ENCODE measurements at places on chromosomes 5 and 9. TPM values are rescaled to one million over a fixed set of nuclear protein-coding genes. Genes with fewer than 3 reads are reported as not detected.

PTCH1 gene
- 10.7 TPM for total RNA-seq

OR1J2 gene
- total RNA-seq: not detected

DNA sequence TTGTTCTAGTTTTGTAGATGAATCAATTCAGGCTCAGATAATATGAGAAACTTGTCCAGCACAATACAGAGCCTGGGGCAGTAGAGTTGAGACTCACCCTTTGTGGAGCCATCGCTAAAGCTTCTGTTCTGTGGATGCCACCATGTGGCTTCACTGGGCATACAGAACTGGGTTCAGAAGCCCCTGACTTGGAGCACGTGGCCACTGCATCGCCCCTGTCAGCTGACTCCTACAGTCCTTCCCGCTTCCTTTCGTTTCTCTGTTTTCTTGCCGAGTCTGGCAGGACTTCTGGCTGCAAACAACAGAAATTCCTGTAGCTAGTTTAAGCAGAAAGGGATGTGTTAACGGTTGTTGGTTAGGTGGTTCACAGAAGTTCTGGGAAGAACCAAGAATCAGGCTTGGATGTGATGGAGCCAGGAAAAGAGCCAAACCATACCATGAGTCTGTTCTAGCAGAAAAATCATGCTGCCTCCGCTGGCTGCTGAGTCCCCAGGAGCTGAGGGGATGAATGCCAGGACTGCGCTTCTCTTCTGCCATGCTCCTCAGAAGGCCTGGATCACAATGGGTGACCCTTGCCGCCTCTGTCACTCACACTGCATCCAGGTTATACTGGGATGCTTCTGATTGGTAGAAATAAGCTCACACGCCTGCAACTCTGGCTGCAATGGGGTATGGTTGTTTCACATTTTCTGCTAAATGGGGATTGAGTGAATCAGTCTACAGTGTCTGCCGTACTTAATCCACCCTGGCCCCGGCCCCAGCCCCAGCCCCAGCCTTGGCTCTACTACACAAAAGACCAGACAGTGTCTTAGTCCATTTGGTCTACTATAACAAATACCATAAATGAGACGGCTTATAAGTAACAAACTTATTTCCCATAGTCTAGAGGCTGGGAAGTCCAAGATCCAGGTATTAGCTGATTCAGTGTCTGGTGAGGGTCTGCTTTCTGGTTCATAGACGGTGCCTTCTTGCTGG, 262.5 kb downstream of the GOLPH3 start:
- no peak overlapping the region for H3K4me3 ChIP-seq
- H3K36me3 ChIP-seq: no peaks in the 10 kb centered on the region
- no peak overlapping the region for H3K27ac ChIP-seq
- no peaks in the 10 kb centered on the region for H3K27me3 ChIP-seq

GRCh38 chr5:95711501-95712346, 19.4 kb upstream of the RHOBTB3 start:
- H3K27me3 ChIP-seq: no peaks in the 10 kb centered on the region
- H3K4me1 ChIP-seq: peaks cover 12% of the 10 kb centered on the region
- peak overlapping the region; percentile 10 for H3K27ac ChIP-seq
- H3K36me3 ChIP-seq: no peaks in the 10 kb centered on the region

GRCh38 chr5:159427180-159428012, 97.1 kb upstream of the IL12B start:
- DNase-seq: no peak
- H3K27me3 ChIP-seq: no peaks in the 10 kb centered on the region
- no peak overlapping the region for H3K4me3 ChIP-seq
- no peaks in the 10 kb centered on the region for H3K4me1 ChIP-seq
- no peaks in the 10 kb centered on the region for H3K36me3 ChIP-seq

GRCh38 chr9:93731963-93732362, 155.6 kb downstream of the PHF2 start:
- H3K4me3 ChIP-seq: no peak overlapping the region
- no peak overlapping the region for H3K27ac ChIP-seq
- no peaks in the 10 kb centered on the region for H3K4me1 ChIP-seq
- DNase-seq: no peak

DNA sequence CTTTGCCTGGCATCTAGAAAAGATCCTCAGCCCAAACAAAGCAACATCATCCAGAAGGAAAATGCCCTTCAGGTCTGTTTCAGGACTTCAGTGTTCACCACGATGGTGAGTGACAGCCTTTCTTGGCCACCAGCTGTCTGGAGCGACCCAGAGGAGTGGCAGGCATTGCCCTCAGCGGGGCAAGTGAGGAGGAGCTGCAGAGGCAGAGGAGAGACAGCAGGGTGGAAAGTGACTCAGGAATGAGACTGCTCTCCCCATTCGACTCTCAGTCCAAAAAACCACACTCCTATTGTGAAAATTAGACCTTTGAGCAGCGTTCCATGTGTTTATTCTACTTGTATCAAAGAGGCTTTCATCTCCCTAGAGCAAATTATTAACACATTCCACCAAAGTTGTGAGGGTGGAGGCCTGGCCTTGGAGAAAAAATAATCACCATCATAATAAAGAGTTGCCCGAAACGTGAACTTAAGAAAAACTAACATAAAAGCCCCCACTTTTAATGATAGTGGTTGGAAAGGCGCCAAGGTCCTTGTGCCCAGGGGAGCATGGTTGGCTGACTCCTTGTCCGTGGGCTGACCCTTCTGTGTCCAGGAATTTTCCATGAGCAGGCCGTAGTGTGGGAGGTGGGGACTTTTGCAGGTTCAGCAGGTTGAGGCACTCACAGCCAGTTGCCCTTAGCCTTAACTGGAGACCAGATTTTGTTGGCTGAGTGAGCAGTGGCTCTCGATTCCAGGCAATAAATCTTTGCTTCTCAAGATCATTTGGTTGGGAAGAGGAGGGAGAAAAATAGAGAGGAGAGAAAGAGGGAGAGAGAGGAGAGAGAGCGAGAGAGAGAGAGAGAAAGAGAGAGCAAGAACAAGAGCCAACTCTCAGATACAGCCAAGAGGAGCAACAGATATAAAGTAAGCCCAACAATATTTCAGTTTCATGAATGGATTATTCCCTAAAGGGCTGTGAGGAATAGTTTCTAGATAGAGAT, 125.9 kb upstream of the ANKRD55 start:
- DNase-seq: peak; percentile 95
- H3K4me1 ChIP-seq: peaks cover 38% of the 10 kb centered on the region
- peak overlapping the region; percentile 88 for H3K27ac ChIP-seq
- H3K4me3 ChIP-seq: no peak overlapping the region
- no peaks in the 10 kb centered on the region for H3K27me3 ChIP-seq

- H3K27me3 ChIP-seq: no peaks in the 10 kb centered on the region
- H3K4me3 ChIP-seq: no peak overlapping the region
- no peaks in the 10 kb centered on the region for H3K4me1 ChIP-seq
- no peaks in the 10 kb centered on the region for H3K36me3 ChIP-seq
Observed at GRCh38 chr5:54404568-54404967, 50.9 kb upstream of the HSPB3 start.

IFNB1 gene
- not detected for total RNA-seq

DNA sequence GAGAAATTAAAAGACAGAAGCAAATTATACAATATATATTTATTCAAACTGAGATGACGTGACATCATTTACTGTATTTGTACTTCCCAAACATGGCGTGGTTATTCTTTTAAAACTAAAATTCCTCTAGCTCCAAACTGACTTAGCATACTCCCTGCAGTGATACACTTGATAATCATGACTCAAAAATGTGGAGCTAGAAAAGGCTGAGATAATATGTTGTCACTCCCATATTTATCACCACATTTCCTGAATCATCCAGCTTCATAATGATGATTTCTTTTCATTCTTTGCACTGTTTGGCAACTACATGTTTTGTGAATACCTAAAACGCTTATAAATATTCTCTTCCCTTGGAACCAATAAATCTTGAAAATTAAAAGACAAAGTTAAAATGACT, 341.0 kb downstream of the EBF1 start:
- H3K4me3 ChIP-seq: no peak overlapping the region
- H3K27ac ChIP-seq: no peak overlapping the region
- no peaks in the 10 kb centered on the region for H3K27me3 ChIP-seq
- no peak for DNase-seq
- H3K4me1 ChIP-seq: no peaks in the 10 kb centered on the region

DNA sequence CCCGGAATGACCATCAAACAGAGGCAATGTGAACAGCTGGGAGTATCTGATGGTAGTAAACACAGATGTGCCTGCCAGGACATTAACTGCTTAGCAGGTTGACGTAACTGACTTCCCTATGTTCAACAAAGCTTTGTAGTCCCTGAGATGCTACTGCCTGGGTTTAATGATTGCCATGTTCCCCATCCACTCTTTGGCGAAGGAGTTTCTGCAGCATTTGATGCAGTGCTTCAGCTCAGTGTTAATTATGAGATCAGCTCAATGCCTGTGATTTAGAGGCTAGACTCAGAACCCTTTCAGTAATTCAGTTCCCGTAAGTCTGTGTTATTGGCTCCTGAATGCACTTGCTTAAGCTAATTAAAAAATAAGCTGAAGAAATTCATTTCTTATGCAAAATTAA, 547.3 kb upstream of the ZNF608 start:
- H3K4me1 ChIP-seq: no peaks in the 10 kb centered on the region
- H3K36me3 ChIP-seq: no peaks in the 10 kb centered on the region
- no peak overlapping the region for H3K27ac ChIP-seq
- no peak overlapping the region for H3K4me3 ChIP-seq
- DNase-seq: no peak

GRCh38 chr9:128683340-128684064, 5.5 kb upstream of the SET start:
- H3K27me3 ChIP-seq: no peaks in the 10 kb centered on the region
- DNase-seq: peak; percentile 86
- H3K36me3 ChIP-seq: no peaks in the 10 kb centered on the region
- H3K4me1 ChIP-seq: peaks cover 43% of the 10 kb centered on the region
- H3K4me3 ChIP-seq: peak overlapping the region; percentile 27
- peak overlapping the region; percentile 79 for H3K27ac ChIP-seq

DNA sequence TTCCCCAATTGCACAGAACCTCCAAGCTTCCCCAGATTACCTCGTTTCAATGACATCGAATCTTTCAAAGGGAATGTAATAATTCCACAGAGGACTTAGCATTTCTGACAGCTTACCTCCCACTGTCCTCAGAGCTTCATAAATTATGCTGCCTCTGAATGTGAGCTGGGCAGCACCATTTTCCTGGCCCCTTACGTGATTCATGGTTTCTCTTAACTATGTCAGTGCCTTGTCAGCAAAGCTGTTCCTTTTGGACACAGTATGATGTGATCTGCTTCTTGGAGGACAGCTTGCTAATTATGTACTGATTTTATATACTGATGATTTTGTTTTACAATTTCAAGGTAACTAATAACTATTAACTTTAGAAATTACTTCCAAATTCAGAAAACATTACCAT, 27.7 kb upstream of the SSBP2 start:
- H3K36me3 ChIP-seq: no peaks in the 10 kb centered on the region
- no peak for DNase-seq
- peaks cover 20% of the 10 kb centered on the region for H3K4me1 ChIP-seq

DNA sequence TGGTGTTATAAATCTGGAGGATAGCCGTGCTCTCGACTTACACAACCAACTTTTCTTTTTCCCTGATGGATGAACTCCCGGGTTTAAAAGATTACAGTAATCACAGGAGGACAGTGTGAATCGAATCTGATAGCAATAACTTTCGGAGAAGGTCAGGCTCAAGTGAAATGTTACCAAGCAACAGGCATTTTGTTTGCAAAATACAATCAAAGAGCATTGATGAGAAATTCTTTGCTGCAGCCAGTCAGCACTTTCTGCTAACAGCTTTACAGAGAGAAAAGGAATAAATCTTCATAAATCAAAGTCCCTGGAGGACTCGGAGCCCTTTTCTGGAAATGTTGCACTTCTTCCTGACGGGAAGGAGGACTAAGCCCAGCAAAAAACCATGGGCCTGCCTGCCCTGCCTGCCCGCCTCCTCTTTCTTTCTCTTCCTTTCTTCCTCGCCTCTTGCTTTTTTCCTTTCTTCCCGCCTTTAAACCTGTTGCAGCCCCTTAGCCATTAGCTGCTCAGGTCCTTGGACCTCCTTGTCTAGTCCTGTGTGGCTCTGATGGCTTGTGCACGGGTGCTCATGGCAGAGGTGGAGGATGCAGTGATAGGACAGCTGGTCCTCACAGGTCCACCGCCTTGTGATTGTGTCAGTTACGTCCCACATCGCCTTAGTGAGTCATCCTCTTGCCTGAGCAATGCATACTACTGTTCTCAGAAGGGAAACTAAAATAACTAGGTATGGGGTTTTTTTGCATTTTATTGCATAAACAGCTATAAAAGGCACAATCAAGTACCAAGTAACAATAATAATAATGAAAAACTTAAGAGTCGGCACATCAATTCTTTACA, 6.2 kb downstream of the DMRT3 start:
- H3K36me3 ChIP-seq: no peaks in the 10 kb centered on the region
- no peak overlapping the region for H3K4me3 ChIP-seq
- DNase-seq: no peak
- H3K27ac ChIP-seq: peak overlapping the region; percentile 48
- peaks cover 43% of the 10 kb centered on the region for H3K4me1 ChIP-seq

DNA sequence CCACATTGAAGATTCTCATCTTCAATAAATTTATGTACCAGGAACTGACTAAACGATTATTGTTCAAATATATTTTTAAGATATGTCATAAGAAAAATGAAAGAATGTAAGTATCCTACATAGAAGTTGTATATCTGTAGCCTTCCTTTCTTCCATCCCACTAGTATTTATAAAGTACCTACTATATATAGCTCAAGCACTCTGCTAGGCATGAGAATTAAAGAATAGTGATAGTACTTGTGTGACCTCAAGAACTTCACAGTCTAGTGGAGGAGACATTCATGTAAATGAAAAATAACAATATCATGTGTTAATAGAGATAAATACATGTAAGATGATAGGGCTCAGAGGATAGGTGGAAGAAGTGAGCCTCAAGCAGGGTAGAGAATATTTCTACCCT, 201.0 kb upstream of the HMHB1 start:
- H3K27me3 ChIP-seq: no peaks in the 10 kb centered on the region
- no peak overlapping the region for H3K4me3 ChIP-seq
- no peak for DNase-seq
- no peak overlapping the region for H3K27ac ChIP-seq

PCDHGA5 gene
- 3.7 TPM for total RNA-seq

FAM151B gene
- total RNA-seq: 8.1 TPM

GRCh38 chr5:882253-883183, 10.1 kb downstream of the BRD9 start:
- H3K27me3 ChIP-seq: no peaks in the 10 kb centered on the region
- H3K4me1 ChIP-seq: no peaks in the 10 kb centered on the region
- DNase-seq: no peak

- H3K4me1 ChIP-seq: peaks cover 31% of the 10 kb centered on the region
- no peaks in the 10 kb centered on the region for H3K27me3 ChIP-seq
- H3K36me3 ChIP-seq: peaks cover 41% of the 10 kb centered on the region
- no peak overlapping the region for H3K27ac ChIP-seq
- no peak overlapping the region for H3K4me3 ChIP-seq
- no peak for DNase-seq
Observed at GRCh38 chr9:129632460-129632859, 6.5 kb downstream of the NTMT1 start.

GRCh38 chr9:78973907-78974306, 597.9 kb upstream of the TLE4 start:
- H3K4me1 ChIP-seq: no peaks in the 10 kb centered on the region
- H3K4me3 ChIP-seq: no peak overlapping the region
- no peak overlapping the region for H3K27ac ChIP-seq
- H3K36me3 ChIP-seq: no peaks in the 10 kb centered on the region

DNA sequence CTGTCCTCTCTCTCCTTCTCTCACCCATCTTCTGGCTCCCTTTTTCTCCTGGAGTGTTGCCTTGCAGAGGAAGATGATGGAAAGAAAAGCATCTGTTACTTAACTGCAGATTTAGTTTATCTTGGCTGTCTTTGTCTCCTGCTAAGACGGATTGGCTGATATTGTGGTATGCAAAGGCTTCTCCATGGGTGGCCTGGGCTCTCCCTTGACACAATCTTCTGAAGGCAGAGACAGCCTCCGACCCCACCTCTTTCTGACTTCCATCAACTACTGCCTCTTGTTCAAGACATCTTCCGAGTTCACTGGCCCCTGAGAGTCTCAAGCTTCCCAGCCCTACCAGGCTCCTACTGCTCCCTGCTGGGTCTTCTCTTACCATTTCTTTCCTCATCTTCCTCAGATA, 403.7 kb downstream of the LRRC70 start:
- H3K4me1 ChIP-seq: no peaks in the 10 kb centered on the region
- H3K27me3 ChIP-seq: no peaks in the 10 kb centered on the region
- no peaks in the 10 kb centered on the region for H3K36me3 ChIP-seq
